Posterior cingulate gyrus (tissue), 11 donors: ENCODE measurements at places on chromosomes 5 and 9.
A peak's percentile ranks its signal among the peaks of the same experiment; 100 is the strongest.

- DNase-seq = no peak
Measured at GRCh38 chr9:127369428-127369827, 27.5 kb upstream of the SLC2A8 start.

- no peak for DNase-seq
Measured at GRCh38 chr5:4295663-4296339, 700.2 kb downstream of the IRX1 start.

DNA sequence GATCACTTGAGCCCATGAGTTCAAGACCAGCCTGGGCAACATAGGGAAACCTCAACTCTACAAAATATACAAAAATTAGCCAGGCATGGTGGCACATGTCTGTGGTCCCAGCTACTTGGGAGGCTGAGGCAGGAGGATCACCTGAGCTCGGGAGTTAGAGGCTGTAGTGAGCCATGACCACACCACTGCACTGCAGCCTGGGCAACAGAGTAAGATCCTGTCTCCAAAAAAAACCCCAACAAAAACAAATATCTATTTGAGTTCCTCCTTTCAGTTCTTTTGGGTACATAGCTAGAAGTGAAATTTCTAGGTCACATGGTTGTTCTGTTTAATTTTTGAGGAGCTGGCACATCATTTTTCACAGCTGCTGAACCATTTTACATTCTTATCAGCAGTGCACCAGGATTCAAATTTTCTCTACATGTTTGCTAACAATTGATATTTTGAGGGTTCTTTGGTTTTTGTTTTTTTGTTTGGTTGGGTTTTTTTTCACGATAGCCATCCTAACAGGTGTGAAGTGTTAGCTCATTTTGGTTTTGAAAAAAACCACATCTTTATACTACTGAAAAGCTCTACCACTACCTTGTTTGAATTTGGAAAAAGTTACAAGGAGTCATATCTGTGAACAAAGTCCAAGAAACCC lies 176.9 kb upstream of the SLC12A2 start:
- no peak for DNase-seq

DNA sequence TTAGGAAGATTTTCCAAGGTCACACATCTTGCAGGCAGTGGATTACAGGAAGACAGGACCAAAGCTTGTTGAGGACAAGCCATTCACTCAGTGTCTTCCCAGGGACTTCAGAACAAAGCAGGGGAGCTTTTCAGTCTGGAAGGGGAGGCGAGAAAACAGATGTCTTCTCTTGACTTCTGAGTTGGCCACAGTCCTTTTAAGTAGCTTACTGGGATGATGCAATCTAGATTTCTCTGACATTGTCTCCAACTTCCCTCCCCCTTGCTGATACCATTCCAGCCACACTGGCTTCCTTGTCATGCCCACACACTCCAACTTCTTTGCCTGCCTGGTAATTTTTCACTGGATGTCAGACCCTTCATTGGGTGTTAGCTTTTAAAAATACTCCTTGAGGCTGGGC lies 174.2 kb upstream of the TBC1D2 start:
- no peak for DNase-seq

DNA sequence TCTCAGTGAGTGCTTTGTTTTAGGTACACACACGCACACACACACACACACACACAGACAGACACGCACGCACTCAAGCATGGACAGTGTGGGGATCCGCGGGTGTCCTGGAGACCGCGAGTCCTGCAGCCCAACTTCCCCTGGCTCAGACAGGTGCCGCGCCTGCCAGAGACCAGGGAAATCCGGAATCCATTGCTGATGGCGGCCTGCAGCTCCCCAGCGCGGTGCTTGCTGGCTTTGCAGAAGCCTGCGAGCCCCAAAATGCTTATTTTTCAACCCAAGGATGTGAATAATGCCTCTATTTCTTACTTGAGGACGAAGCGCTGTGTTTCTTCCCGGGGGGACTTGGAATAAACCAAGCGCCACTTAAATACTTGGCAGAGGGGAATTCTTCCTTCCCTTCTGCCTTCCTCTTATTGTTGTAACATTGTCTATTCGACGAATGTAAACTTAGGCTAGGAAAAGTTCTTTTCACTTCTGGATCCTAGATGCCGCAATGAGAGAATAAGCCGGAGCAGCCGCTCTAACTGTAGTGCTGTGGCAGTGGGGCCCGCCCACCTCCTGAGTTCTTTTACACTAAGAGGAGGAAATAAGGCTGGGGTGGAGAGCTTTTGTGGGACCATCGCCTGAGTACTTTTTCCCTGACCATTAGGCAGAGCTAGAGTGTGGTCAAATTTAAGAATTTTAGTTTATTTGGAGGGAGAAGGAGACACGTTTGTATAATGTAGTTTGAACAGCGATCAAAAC lies 802 bp downstream of the ITGA2 start:
- DNase-seq = peak; percentile 94

DNA sequence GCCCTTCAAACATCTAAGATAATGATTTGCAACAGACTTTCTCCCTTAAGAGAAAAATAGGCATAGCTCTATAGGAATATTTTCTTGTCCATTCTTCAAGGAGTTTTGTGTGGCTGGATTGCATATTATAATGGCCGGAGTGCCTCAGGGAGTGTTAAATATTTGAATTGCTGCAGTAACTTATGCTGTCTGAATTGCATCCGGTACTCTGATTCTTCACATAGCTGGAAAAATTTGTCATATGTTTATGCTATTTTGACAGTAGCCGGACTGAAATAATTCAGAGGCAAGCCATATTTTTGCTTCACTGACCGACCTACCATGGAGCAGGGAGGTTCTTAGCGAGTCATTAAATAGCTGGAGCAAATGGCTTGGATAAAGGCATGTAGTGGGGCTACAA lies 621.0 kb downstream of the ACTL7B start:
- no peak for DNase-seq

- no peak for DNase-seq
Measured at GRCh38 chr9:85268131-85268530, 473.6 kb downstream of the AGTPBP1 start.

DNA sequence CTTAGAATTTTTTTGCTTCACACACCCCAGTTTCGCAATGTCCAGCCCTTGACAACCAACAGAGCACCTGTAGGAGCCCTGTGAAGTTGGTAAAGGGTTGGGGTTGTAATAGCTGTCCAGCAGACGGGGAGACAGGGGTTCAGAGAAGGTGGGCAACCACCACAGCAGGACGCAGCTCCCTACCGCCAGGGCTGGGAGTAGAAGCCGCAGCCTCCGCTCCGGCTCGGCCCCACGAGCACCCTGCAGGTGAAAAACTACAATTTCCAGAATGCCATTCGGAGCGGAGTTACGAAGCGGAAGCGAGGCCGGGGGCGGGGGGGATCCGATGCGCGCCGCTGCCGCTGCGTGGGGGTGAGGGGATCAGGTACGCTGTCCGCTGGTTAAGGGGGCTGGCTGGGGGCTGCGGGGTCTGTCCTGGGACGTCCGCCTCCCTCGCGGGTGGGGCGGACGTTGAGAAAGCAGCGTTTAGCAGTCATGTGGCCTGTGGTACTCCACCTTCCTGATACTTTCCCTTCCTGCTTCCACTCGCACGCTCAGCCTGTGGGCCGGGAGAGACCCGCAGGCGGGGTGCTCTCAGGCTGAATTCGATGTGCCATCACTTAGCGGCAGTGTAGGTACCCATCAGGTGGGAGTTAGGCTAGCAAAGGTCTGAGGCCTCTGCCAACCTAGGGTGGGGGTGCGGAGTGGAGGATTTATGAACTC lies at the start of gene TRMT10B:
TRMT10B (plus strand) TSS at position 317 of the 702 bp plus-strand sequence. CDS start 8,127 bp downstream, outside the sequence.
- peak; percentile 69 for DNase-seq

DNA sequence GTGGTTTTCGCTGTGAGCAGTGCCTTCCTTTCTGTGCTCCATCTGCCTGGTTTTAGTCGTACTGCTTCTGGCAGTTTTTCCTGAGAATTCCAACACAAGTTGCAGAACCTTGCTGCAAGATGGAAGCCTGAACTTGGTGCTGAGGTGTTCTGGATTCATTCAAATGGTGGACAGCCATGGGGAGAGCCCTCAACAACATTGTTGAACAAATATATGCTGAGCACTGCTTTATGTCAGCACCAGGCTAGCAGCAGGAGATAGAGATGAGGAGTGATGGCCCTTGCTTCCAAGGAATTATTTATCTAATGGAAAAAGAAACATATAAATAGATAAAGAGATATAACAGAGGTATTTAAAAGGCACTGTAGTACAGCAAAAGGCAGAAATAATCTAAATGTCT lies 7.3 kb upstream of the RPS6 start:
- no peak for DNase-seq

DNA sequence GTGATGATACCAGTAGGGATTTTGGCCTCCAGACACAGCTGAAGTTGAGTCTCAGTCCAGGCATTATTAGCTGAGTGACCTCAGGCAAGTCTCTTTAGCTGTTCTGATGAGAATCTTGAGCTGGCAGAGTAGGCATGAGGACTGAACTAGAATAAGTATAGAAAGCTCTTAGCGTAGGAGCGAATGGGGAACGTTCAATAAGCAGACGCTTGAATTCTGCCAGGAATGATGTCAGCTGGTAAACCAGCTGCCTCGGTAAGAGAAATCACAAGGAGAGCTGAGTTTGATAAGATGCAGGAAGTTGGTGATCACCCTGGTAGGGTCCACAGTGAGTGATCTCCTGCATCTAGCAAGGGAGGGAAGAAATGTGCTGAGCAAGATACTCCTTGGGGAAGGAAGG lies 280.4 kb downstream of the NTRK2 start:
- DNase-seq = no peak

DNA sequence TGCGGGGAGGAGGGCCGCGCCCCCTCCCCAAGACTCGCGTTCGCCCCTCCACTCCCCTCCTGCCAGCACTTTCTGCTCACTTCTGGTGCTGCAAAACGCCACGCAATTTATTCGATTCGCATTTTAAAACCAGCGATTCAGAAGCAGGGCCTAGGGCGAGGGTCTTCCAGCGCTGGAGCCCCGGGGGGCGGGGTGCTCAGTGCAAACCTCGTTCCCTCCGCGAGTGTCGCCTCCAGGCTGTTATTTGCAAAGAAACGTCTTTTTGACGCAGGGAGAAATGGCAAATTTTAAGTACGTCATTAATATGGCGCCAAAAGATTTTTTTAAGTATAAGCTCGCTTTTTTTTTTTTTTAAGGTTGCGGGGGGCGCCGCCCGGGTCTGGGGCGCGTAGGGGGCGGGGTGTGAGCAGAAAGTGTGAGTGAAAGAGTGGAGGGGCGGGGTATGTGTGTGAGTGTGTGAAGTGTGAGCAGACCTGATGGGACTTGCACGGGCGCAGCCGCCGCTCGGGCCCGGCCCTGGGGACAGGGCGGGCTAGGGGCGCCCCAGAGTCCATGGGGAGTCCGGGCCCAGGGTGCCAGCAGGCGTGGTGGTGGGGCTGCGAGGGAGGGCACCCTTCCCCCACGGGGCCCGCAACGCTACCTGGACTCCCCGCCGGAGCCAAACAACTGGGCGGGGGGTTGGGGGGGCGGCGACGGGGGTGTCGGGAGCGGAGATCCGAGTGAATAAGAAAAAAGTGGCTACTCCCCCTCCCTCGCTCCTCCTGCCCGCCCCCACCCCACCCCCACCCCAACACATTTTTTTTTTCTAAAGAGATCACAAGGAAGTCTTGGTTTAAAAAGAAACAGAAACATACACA lies at the start of gene JADE2:
JADE2 (plus strand) TSS at position 845 of the 857 bp plus-strand sequence. CDS start 10,188 bp downstream, outside the sequence.
- DNase-seq = peak; percentile 88

DNA sequence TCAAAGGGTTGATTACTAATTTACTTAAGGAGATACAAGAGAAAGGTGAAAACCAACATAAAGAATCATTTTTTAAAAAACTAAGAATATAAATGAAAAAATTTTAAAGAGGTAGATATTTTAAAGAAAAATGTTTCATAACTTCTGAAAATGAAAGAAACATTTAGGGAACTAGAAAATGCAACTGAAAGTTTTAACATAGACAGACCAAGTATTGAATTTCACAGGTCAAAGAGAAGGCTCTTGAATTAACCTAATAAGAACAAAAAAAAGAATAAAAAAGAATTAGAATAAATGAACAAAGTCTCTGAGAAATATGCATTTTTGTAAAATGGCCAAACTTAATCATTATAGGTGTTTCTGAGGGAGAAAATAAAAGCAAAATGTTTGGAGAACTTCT lies 16.1 kb upstream of the FAM174A start:
- no peak for DNase-seq

GRCh38 chr9:98966676-98967075 lies 23.0 kb downstream of the COL15A1 start:
- DNase-seq = no peak

- no peak for DNase-seq
Measured at GRCh38 chr5:74205767-74206578, 434.6 kb downstream of the ENC1 start.

GRCh38 chr5:91928754-91929521 lies 545.8 kb upstream of the ARRDC3 start:
- DNase-seq = no peak

GRCh38 chr9:136848393-136849037 lies 694 bp upstream of the PHPT1 start:
- peak; percentile 92 for DNase-seq

DNA sequence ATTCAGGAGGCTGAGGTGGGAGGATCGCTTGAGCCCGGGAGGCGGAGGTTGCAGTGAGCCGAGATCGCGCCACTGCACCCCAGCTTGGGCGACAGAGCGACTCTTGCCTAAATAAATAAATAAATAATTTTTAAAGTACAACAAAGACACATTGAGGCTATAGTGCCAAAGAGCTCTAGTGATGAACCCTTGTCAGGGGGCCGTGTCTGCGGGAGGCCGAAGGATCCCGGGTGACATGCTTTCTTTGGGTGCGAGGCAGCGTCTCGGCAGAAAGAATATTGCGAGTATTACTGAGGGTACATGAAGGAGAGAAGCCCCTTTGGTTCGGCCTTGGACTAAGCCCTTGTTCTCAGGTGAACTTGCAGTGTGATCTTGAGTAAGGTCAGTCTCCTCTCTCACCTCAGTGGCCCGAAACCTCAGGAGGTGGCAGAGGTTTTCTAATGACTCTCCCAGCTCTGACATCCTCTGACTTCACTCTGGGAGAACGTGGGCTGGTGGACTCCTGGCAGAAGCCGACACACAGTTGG lies 397 bp upstream of the RECK start:
- DNase-seq = no peak

- no peak for DNase-seq
Measured at GRCh38 chr9:81964218-81965171, 21.2 kb downstream of the SPATA31D3 start.

- no peak for DNase-seq
Measured at GRCh38 chr5:128494516-128494915, 43.5 kb downstream of the FBN2 start.

GRCh38 chr9:84327184-84327583 lies 13.4 kb downstream of the SLC28A3 start:
- no peak for DNase-seq

DNA sequence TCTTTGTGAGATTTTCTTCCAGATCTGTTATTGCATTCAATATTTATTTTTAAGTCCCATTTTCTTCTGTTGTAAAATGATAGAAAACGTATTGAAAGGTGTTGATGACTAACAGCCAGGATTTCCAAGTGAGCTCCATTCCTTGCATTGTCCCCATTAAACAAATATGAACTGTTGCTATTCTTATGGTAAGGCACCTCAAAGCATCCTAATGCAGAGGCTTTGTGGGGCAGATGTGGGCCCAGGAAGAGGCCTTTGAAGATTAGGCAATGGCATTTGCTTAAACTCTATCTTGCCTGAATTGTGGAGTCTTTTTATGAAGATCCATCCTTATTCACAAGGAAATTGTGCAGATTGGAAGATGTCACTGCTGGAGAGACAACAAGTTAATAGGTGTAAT lies 38.9 kb downstream of the NTRK2 start:
- DNase-seq = no peak

GRCh38 chr9:135644631-135645218 lies 5.4 kb upstream of the GLT6D1 start:
- no peak for DNase-seq
